Activated CD4-positive, alpha-beta T cell treated with anti-CD3 and anti-CD28 coated beads, Interleukin-2, amount 50 U/mL, for 4 hours (primary cell): ENCODE measurements at places on chromosomes 5 and 9.

- DNase-seq = no peak
Measured at GRCh38 chr9:109471475-109472393, 26.4 kb downstream of the PTPN3 start.

GRCh38 chr9:81737871-81738507, 48.6 kb upstream of the TLE1 start:
- no peak for DNase-seq

DNA sequence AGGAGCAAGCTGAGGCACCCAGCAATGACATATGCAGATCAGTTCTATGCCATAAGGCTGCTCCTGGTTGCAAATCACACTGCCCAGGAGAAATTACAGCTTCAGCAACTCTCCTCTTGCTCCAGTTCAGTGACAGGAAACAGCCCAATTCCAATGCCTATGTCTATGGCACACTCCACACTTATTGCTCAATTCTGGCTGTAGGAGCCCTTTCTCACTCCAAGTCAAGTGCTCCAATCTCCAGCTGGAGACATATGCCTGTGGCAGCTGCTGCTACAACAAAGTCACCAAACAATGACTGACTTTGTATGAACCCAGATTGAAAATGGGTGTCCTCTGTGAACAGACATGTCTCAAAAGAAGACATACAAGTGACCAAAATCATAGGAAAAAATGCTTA, 31.8 kb upstream of the PLCXD3 start:
- DNase-seq = no peak

DNA sequence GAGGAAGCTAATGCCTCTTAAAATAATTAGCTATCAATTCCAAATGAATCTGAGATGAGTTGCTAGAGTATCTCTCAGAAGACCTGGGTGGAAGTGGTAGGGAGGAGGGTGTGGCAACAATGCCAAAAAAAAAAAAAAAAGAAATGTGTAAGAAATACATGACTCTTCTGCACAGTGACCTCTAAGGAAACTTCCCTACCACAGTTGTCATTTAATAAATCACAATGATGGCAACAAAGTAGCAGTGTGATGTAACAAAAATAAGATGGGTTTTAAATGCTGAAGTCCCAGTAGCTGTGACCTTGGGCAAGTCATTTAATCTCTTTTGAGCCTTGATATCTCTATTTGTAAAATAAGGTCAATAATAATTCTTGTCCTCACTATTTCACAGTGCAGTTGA, 7.2 kb downstream of the FOXD1 start:
- no peak for DNase-seq

DNA sequence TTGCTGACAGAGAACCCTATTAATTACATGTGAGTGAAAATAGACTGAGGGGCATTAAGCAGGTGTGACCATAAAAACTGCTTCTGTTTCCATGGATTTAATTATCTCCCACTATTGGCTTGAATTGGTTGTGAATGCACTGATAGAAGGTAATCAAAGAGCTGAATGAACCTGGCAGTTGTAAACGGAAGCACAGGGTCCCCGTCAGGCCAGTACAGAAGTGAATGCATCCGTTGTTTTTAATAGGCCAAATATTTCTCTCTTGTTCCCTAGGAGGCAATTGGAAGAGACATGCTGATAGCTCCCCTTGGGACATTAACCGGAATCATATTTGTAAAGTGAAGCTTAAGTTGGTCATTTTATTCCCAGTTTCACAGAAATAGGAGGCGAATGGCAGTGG, 147.0 kb downstream of the CAVIN4 start:
- no peak for DNase-seq

GRCh38 chr9:100219347-100219746, 120.3 kb downstream of the INVS start:
- no peak for DNase-seq

DNA sequence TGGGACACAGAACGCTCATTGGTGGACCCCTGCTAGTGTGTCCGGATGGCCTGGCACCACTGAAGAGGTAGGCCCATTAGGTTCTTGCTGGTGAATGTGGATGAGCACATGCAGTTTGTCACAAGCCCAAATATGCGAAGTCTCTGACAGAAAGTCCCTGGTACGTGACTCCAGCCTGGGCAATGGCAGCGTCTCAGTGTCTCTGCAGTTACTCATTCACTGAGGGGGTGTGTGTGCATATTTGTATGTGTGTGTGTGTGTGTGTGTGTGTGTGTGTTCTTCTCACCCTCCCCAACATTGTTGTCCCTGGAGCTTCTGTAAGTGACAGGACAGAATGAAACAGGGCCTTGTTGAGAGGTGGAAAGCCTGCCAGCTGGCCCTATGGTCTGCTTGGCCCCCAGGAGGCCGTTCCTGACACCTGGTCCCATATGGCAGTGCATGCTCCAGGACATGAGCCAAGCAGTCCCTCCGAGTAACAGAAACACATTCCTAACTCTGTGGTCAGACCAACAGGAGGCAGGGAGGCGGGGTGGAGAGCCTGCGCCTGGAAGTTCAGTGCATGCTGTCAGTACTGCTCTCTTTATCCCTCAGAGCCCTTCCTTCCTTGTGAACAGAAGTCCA, 169.9 kb downstream of the SLC28A3 start:
- DNase-seq = no peak

DNA sequence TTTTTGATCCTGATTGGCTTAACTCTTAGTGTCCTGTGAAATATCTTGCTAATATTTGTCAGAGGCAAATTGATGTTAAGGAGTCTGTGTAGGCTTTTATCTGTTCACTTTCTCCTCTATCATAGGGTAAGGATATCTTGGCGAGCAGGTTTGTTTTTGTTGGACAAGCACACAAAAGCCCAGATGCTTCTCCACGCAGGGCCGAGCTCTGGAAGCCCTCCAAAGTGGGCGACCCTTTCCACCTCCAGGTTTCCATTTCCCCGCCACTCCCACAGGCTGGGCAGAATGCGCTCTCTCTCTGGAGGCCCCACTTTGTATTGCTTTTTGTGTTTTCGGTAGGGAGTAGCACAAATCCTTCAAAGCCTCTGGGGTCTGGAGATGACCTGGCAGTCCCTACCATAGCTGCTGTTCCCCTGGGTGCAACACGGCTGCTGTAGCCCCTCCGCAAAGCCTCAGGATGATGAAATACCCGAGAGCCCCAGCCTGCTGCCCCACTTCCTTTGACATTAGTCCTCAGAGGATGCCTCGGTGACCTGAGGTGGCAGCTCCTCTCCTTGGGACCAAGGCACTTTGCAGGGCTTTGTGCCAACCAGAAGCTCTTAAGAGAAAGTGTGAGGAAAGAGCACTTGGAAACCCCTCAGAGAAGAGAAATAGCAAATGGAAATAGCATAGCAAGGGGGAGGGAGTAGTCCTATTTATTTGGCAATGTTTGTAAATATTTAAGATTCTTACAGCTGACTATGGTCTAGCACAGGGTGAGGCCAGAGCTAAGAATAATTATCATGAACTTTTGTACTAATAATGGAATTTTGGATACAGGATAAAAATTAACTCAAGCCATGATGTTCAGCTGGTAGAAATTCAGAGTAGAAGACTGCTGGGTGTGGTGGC, 122.8 kb downstream of the ARHGEF28 start:
- DNase-seq = no peak

DNA sequence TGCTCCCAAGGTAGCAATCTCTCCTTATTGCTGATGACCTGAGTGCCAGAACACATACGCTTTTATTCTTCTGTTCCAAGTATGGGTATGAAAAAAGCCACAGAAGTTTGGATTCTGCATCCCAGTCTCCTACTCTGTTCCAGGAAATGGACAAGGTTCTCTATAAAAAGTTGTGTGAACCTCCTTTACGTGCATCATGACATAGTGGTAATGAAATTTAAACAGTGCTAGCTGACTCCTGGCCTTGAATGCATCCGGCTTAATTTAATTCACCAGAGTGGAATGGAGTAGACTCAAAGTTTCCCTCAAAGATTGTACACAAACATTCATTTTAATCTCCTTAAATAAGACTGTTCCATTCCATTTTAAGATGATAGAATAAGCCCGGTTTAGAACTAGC, 68.9 kb downstream of the LURAP1L start:
- DNase-seq = no peak

DNA sequence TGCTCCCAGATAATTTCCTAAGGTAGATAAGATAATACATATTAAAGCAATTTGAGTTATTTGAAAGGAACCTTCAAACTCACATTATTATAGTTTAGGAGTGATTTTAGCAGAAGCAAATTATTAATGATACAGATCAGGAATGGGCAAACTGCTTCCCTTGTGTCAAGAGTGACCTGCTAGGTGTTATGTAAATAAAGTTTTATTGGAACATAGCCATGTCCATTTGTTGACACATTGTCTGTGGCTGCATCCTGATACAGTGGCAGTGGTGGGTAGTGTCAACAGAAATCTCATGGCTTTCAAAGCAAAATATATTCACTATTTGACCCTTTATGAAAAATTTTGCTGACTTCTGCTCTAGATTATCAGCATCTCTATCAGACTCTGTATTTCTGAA, 11.4 kb upstream of the BASP1 start:
- no peak for DNase-seq

GRCh38 chr5:134215757-134216156, 10.1 kb downstream of the PPP2CA start:
- DNase-seq = no peak

GRCh38 chr9:130290291-130291181, 25.0 kb downstream of the HMCN2 start:
- no peak for DNase-seq

DNA sequence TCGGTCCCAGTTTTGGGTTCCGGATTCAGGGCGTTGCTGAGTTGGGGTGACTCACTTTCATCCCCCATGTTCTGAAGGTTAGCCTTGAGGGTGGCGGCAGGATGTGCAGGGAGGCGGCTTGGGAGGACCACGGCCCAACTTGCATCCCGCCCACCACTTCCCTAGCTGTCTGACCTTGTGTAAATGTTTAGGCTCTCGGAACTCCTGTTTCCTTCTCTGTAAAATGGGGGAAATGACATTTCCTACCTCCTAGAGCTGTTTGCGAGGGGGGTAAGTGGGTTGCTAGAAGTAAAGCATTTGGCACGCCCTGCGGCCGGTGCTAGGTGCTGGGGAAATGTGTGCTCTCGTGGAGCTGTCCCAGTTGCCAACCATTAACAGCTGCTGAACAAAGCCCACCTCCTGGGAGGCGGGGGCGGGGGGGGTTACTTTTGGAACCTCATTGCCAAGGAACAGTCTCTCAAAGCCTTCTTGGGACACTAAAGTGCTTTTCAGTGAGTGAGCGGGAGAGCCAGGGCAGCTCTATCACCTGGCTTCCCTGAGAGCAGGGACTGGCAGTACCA, 27.5 kb downstream of the PTGES2 start:
- DNase-seq = no peak

DNA sequence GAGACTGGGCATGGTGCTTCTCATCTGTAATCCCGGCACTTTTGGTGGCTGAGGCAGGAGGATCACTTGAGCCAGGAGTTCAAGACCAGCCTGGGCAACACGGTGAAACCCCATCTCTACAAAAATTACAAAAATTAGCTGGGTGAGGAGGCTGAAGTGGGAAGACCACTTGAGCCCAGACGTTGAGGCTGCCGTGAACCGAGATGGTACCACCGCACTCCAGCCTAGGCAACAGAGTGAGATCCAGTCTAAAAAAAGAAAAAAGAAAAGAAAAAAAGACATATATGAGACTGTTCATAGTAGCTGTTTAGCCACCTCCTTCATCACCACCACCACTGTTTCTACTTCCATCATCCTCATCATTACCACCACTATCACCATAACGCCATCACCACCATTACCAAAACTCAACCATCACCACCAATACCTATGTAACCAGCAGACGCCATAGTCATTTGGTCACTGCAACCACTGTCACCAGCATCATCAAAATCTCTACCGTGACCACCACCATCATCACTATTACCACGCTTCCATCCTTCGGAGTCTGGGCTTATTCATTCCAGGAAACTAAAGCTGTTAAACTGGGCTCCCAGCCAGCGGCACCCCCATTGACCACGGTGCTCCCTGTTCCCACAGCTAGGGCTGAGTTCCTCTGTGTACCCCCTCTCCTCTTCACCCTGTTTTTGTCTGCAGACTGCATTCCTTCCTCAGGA, 8.4 kb upstream of the KIF12 start:
- DNase-seq = no peak

DNA sequence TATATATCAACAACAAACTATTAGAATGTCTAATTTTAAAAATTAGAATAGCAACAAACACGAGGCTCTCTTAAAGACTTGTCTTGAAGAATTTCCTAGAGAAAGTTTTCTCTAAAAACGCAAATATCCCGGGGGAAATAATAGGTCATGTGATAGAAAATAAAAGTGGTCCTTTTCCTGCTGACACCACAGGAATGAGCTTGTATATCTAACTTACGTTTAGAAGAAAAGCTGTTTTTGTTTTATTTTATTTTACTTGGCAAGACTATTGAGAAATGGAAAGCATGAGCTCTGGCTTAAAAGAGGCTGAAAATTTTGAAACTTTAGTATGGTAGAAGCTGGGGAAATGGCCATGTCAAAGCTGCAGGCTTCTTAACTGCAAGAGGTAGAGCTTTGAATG, 465.0 kb downstream of the AGTPBP1 start:
- no peak for DNase-seq

- no peak for DNase-seq
Measured at GRCh38 chr9:4579001-4579400, 83.1 kb upstream of the PLPP6 start.

GRCh38 chr5:33401482-33402390, 39.0 kb upstream of the TARS1 start:
- no peak for DNase-seq

- DNase-seq = no peak
Measured at GRCh38 chr9:120891884-120892747, 15.1 kb upstream of the PHF19 start.

DNA sequence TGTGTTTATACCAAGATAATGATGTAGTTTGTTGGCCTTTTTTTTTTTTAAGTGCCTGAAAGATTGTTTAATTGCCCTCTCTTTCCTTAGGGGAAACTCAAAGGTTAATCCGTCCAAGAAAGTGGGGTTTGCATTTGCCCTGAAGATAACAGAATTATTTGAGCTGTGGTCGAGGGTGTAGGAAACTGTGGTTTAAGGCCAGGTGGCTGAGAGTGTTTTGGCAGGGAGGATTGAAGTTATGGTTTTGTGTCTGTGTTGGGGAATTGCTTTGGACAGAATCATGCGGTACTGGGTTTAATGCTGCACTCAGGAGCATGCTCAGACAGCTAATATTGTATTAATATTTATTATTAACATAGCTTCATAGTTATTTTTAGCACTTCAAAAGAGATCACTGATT, 509.8 kb downstream of the EBF1 start:
- no peak for DNase-seq

DNA sequence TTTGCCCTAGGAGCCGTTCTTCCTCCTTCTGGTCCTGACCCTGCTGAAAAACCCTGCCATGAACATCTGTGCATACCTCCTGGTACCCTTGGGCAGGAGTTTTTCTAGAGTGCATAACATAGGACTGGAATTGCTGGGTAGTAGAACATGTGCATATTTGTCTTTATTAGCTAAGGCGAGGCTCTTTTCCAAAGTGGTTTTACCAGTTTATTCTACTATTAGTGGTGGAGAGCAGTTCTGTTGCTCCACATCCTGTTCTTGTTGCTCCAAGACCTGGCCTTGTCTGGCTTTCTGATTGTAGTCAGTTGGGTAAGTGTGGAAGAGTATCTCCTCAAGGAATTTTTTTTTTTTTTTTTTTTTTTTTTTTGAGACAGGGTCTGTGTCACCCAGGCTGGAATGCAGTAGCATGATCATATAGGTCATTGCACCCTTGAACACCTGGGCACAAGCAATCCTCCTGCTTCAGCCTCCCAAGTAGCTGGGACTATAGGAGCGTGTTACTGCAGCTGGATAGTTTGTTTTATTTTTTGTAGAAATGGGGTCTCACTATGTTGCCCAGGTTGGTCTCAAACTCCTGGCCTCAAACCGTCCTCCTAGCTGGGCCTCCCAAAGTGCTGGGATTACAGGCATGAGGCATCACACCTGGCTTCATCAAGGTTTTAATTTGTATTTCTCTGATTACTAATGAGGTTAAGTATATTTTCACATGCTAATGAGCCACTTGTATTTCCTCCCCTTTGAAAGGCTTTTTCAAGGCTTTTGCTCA, 85.2 kb downstream of the SPRY4 start:
- DNase-seq = no peak
